ENCODE measurements at places on chromosomes 13 and 19.

GRCh38 chr13:45628094-45628493, 12.6 kb upstream of the ERICH6B start:
- no peak for DNase-seq

GRCh38 chr13:59545007-59545406, 618.7 kb downstream of the DIAPH3 start:
- no peak for DNase-seq

DNA sequence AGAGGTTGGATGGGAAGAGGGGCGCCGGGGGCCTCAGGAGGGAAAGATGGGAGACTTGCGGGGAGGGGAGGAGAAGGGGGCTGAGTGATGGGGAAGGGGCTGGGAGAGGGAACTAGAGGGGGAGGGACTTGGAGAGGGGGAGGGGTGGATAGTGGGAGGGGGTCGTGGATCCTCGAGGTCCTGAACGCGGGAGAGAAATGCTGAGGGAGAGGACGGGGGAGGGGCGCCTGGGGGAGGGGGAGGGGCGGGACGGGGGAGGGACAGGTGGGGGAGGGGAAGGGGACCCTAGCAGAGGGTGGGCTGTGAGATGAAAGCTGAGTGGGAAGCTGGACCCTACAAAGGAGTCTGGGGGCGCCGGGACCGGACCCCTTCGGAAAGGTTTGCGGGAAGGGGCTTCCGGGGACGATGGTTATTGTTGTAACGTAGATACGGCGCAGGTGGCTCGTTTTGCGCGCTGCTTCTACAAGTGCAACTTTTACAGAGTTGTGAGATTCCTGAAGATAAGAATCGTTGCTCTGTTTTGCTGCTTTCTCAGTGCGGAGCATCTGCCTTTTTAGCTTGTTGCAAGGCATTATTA, 418 bp downstream of the ZNF444 start:
- no peak for DNase-seq

- DNase-seq = no peak
Measured at GRCh38 chr13:71875823-71876222, 8.8 kb upstream of the DACH1 start.

GRCh38 chr19:45499196-45500180, 1.2 kb downstream of the PPM1N start:
- no peak for DNase-seq

- DNase-seq = no peak
Measured at GRCh38 chr13:77981281-77981881, 62.8 kb upstream of the EDNRB start.

GRCh38 chr13:77915686-77916085, 2.9 kb downstream of the EDNRB start:
- DNase-seq = no peak

DNA sequence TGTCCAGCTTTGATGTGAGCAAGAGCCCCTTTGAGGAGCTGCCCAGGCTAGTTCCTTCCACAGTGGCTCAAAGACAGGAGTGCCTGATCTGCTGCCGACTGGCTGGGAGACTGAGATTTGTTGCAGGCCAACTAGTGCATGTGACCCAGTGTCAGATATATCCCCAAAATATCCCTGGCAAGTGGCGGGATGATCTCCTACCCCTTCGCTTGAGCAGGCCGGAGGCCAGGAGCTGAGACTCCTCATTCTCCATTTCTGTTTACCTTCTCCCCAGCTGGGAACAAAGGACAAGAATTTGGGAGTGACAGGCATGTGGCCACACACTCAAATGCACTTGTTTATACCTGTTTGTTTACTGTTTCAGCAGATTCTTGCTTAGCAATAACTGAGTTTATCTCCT, 37.1 kb upstream of the XPO4 start:
- no peak for DNase-seq

DNA sequence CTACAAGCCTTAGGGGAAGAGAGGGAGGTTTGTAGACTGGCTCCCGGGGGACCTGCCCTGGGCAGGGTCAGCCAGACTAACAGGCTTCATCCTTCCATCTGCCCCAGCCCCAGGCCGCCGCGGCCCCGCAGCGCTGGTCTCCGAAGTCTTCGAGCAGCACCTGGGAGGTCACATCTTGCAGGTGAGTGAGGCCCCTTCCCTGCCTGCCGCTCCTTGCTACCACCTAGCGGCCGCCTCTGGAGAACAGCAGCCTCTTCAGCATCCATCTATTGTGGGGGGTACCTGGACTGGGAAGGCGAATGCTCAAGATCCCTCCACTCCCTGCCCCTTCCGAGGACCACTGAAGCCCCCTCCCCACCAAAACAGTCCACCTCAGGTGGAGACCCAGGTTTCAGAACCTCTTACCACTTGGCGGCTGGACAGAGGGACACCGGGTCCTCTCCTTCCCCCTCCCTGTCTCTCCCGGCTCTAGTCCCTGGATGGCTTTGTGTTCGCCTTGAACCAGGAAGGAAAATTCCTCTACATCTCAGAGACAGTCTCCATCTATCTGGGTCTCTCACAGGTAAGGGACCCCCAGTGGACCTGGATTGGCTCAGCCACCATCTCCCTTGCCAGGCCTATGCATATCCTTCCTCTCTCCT, 12.7 kb downstream of the NPAS1 start:
- peak; percentile 14 for DNase-seq

DNA sequence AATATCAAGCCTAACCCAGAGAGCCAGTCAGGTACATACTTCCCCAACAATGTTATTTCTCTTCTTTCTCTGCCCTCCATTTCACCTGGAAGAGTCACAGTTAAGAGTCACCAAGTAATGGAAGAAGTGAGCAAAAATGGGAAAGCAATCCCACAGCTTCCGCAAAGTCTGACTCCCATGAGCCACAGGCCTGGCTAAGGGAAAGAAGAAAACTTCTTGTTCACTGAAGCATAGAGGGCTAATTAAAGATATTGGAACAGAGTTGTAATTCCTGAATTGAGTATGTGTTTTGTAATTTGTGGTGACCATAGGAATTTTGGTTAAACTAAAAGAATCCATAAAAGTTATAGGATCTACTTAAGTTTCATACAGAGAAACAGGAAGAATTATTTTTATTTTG, 830.9 kb upstream of the PCDH20 start:
- DNase-seq = no peak

- DNase-seq = no peak
Measured at GRCh38 chr19:54325194-54325621, 12.2 kb upstream of the LILRA5 start.

GRCh38 chr19:18897094-18898029, 1.4 kb upstream of the CERS1 start:
- DNase-seq = no peak

DNA sequence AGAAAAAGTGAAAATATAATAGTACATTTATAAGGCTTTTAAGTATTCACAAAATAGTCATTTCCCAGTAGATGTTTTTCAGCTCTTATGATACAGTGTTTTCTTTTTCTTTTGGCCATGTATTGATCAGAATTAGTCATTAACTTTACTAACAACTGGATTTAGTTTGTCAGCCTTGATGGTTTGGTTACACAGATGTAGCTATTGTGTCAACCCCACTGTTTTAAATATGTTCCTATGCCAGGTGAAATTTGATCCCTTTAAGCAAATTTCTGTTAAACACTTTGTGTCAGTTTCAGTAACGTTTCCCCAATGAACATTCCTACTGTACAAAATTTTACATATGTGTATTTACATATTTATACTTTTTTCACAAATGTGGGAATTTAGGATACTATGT, 261.5 kb upstream of the STARD13 start:
- DNase-seq = no peak

- DNase-seq = no peak
Measured at GRCh38 chr13:94087100-94087499, 392.4 kb downstream of the DCT start.

GRCh38 chr13:65133094-65133493, 2097.0 kb downstream of the PCDH9 start:
- DNase-seq = no peak

- DNase-seq = no peak
Measured at GRCh38 chr19:1491849-1492170, 829 bp downstream of the REEP6 start.

- DNase-seq = no peak
Measured at GRCh38 chr13:77374786-77375185, 47.9 kb upstream of the MYCBP2 start.

- peak; percentile 71 for DNase-seq
Measured at GRCh38 chr13:51584731-51585672, 740 bp downstream of the WDFY2 start.

DNA sequence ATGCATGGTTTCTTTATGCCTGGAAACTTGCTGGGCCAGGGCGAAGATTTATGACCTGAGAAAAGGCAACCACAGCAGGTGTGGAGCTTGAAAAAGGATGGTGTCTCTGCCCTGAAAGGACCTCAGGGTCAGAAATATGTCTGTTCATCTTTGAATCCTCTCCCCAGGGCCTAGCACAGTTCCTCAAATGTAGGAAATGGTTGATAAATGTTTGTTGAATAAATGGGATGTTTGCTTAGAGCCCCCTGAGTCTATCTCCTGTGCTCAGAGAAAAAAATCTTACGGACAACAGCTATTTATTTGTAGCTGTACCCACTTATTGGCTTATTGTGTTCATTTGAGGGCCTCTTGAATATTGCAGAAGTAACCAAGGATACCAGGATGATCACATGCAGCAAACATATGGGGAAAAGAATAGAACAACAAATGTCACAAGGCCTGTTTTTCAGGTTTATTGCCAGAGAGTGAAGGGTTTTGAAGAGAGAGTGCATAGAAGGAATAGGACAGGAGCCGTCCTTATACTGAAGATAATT, 114.5 kb downstream of the KLF5 start:
- DNase-seq = no peak

DNA sequence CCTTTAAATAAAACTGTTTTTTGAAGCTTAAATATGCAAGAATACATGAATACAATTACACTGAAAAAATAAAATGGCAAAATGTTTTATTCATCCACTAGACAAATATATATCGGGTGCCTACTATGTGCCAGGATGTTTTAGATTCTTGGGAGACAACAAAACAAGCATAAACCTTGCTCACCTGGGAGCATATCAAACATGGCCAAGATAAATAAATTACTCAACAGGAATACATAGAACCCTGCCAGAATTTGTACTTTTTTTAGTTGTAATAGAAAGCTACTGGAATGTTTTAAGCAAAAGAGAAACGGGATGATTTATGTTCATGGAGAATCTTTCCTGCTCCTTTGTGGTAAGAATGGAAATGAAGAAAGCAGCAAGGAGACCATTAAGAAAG, 2358.5 kb upstream of the PCDH20 start:
- no peak for DNase-seq

DNA sequence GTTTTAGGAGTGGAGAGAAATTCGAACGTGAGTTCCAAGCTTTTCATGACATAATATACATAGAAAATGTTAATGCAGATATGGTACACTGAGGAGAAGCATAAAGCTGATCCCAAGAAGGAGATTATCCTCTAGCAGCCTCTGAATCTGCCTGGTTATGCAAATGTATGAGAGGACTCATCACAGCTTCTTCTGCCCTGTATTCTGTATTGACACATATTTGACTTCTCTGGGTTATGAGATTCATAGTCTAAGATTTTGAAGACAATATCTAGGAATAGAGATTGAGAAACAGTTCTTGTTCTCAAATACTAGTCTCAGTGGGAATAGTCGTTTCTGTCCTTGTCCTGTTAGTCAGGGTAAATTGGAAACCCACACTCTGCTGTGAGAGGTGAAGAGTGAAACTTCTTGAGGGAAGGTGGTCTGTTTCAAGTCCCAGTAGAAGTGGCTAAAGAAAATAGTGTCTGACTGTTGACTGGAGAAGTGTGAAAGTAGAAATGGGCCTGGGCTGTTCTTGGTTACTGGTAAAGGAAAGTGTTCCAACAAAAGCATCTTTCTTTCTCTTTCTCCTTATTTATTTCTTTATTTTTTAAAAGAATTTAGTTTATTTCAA, 1356.6 kb downstream of the SLITRK5 start:
- no peak for DNase-seq

- no peak for DNase-seq
Measured at GRCh38 chr19:13989487-13989886, 16.6 kb downstream of the RFX1 start.

DNA sequence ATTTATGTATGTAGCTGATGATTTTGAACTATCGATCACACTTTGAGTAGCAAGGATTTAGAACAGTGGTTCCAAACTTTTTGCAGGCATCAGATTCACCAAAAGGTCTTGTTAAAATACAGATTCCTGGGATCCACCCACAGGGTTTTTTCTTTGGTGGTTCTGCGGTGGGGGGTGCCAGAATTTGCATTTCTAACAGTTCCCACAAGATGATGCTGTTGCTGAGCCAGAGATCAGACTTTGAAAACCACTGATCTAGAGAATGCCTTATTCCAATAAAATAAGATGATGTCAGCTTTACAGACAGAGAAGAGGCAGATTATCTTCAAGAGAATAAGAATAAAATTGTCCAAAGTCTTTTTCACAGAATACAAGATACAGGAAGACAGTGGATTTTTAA, 80.9 kb upstream of the SHISA2 start:
- no peak for DNase-seq

- DNase-seq = peak; percentile 95
Measured at GRCh38 chr13:99871249-99871898, 100.2 kb downstream of the ZIC5 start.

GRCh38 chr19:6467384-6467783, 3.3 kb downstream of the CRB3 start:
- no peak for DNase-seq

- DNase-seq = no peak
Measured at GRCh38 chr13:90708128-90708527, 639.4 kb upstream of the MIR17HG start.

- DNase-seq = no peak
Measured at GRCh38 chr19:47725759-47726401, 12.7 kb downstream of the EHD2 start.

DNA sequence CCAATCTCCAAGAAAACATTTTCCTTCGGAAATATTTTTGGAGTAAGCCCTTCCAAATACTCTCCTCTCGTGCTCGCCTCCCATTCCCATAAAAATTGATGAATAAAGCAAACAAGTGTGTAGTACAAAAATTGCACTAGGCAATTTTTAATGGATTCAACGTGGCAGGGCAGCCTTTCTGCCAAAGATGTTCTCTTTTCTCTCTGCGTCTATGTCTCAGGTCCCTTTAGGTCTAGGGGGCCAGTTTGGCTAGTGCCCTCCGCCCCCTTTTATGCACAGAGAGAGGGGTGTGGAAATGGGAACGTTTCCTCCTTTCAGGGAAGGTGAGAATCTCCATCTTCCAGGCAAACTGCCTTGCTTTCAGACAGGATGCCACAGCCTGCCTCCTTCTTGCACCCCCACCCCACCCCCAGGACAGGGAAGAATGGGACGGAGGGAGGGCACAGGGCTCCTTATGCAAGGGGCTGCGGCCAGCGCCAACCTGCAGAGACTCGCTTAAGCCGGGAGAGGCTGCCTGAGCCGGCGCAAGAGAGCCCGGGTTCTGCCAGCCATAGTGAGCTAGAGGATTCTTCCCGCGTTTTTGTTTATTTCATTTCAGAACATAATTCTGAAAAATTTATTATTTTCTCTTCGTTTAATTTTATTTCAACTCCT, 2.7 kb upstream of the ZIC2 start:
- DNase-seq = no peak

DNA sequence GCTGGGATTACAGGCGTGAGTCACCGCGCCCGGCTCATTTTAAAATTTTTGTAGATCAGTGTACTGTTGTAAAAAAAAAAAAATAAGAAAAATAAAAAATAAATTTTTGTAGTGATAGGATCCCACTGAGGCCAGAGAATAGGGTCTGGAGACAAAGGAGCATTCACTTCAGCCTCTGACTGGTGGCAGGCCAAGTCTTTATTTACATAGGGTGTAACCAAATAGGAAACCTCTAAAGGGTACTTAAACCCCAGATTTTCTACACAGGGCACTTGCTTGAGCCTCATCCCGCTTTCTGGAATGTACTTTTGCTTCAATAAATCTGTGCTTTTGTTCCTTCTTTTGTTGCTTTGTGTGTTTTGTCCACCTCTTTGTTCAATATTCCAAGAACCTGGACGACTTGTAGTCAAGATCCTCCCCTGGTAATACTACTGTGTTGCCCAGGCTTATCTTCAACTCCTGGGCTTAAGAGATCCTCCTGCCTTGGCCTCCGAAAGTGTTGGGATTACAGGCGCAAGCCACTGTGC, 2.1 kb upstream of the PDCD2L start:
- DNase-seq = no peak

All from C1 segment of cervical spinal cord (tissue), 14 donors.